ENCODE measurements at places on chromosomes 4 and X.
A peak's percentile ranks its signal among the peaks of the same experiment; 100 is the strongest.

DNA sequence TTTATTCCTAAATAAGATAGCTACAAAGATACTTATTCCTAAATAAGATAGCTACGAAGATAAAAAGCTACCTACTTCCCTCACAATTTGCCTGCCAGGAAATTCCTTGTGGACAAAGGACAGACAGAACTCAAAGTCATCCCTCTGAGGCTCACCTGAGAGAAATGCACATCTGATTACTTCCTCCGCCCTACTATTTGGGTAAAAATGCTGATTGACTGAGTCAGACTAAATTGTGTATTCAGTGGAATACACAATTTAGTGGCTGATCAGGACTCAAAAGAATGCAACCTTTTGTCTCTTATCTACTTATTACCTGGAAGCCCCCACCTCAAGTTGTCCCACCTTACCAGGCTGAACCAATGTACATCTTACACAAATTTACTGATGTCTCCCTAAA is 10.3 kb upstream of the MAGEB16 start:
- no peak for DNase-seq

DNA sequence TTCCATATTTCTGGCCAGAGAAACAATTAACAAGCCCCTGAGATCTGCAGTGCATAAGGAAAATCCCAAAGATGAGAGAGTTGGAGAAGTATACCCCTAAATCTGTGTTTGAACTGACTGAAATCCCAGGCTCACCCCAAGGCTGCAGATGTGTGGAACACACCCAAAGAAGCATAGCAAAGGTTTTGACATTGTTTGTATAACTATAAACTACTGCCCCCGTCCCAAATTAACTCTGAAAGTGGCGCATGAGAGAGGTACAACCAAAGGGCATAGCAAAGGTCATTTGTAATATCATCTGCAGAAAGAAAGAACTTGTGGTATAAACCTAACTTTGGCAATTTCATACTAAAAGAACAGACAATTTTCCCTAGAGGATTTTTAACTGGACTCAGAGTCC is 157.9 kb downstream of the DCAF12L1 start:
- DNase-seq: no peak

DNA sequence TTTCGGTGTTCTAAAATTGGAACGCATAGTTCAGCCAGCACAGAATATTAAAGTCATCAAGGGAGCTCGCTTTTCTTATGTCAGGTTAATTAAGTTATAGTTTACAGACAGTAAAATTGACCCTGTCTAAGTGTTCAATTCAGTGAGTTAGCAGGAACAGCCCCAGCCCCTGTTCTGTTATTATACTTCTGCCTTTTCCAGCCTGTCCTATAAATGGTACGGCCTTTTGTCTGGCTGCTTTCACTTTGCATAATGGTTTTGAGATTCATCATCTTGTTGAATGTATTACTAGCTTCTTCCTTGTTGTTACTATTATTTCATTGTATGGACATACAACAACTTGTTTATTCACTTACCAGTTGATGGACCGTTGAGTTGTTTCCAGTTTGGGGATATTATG is 9.5 kb downstream of the CXCL13 start:
- no peak for DNase-seq

- DNase-seq: no peak
These were observed 68.8 kb upstream of the ZC4H2 start for GRCh38 chrX:65045001-65045400.

GRCh38 chr4:6372649-6373525 is 99.5 kb downstream of the PPP2R2C start:
- no peak for DNase-seq

DNA sequence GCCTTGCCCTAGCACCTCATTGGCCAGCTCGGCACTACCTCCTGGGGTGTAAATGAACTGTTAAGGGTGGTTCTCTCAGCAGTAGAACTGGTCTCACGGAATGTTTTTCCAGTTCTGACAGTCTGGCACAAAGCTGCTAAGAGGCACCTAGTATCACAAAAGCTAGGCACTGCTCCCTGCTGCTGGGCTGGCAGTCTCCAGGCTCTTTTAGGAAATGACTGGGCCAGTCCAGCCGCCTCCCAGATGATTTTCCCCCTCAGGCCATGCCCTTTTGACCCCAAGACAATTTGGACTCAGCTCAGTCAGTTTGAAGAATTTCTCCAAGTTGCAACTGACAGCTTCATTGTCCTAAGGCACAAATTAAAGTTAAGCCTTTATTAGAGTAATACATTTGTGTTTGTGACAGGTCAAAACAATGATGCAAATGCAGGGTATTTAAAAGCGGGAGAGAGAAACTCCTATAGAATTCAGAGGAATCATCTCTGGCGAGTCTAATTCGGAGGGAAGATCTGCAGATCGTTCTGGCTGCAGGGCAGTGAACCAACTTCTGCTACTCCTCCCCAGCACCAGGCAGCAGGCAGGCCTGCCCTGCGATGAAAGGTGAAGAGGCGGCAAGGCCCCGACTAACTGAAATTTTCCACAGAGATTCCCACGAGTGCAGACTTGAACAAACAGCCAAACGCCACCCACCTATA is 7.9 kb downstream of the FRMD7 start:
- DNase-seq: no peak

- DNase-seq: no peak
These were observed 50.7 kb downstream of the SNX12 start for GRCh38 chrX:71017396-71017939.

DNA sequence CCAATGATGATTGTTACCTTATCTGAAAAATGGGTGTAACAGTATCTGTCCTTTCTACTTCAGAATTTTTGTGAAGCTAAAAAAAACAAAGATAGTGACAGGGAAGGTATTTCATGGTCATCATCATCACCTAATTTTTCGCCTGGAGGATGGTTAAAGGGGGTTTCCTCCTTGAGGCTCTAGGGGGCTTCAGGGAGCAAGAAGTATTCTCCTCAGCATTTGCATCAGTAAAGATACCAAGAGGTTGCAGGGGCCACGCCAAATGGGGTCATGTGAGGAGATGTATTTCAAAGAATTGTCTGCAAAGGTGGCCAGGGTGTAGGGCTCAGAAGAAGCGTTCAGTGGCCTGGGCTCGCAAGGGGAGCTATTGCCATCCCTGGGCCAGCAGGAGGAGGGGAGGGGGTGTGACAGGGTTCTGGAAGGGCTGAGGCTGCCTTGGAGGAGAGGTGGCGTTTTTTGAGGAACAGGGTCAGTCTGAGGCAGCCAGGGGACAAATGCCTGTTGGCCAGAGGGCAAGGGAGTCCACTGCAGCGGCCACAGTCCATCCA is 7.3 kb upstream of the NSG1 start:
- no peak for DNase-seq

- DNase-seq: no peak
These were observed 378.9 kb downstream of the SMARCA1 start for GRCh38 chrX:129144172-129145038.

DNA sequence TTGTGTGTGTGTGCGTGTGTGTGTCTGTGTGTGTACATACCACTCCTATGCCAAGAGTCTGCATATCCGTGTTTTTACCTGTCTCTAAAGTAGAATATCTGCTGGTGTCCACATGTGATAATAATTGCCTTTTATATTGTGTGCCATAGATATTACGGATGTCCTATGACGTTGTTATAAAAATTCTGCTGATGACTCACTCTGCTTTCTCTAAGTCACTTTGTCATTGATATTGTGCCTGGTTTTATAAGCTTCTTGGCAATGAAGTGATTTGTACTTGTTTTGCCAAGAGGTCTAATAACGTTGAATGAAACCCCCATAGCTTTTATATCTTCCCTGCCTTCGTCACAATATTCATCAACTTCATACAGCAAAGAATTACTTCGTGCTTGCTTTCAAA is 102.6 kb upstream of the C1GALT1C1 start:
- no peak for DNase-seq

GRCh38 chr4:170089274-170089667 is 485 bp downstream of the AADAT start:
- DNase-seq: peak; percentile 15

GRCh38 chr4:122612540-122612939 is 8.3 kb downstream of the IL21 start:
- no peak for DNase-seq

DNA sequence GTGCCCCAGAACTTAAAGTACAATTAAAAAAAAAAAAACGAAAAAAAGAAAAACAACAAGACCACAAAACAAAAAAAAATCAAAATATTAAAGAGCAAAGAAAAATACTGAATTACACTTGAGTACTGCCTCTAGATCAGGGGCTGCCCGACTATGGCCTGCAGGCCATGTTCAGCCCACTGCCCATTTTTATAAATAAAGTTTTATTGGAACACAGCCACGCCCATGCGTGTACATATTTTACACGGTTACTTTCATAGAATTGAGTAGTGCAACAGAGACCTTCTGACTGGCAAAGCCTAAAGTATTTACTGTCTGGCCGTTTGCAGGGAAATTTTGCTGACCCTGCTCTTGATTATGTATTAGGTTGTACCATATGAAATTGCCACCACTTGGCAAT is 130.5 kb downstream of the ATXN3L start:
- DNase-seq: no peak

GRCh38 chr4:90474484-90474883 is 347.3 kb downstream of the CCSER1 start:
- DNase-seq: no peak

DNA sequence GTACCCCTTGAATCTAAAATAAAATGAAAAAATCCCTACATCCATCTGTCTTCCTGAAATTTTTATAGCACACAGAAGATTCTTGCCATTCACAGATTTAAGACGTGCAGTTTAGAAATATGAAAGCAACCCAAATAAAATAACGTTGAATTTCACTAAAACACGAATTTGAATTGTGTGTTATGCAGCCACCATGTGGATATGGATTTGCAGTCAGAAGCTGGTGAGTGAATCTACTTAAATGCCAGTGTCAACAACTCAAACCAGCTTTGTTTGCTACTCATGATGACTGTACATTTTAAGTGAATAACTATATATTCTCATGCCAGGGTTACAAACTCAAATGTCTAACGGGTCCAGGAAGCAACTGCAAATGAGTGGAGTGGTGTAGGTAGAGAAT is 173.0 kb upstream of the HAND2 start:
- no peak for DNase-seq

DNA sequence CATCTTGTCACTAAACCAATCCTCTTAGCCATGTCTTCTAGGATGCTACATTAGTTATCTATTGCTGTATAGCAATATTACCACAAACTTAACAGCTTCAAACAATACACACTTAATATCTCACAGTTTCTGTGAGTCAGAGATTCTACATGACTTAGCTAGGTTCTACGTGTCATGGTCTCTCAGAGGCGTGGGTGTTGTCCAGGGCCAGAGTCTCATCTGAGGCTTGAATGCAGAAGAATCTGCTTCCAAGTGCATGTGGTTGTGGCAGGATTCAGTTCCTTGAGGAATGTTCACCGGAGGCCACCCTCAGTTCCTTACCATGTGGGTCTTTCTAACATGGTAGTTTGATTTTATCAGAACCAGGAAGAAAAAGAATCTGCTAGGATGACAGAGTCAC is 26.4 kb downstream of the PPP1R2C start:
- no peak for DNase-seq

DNA sequence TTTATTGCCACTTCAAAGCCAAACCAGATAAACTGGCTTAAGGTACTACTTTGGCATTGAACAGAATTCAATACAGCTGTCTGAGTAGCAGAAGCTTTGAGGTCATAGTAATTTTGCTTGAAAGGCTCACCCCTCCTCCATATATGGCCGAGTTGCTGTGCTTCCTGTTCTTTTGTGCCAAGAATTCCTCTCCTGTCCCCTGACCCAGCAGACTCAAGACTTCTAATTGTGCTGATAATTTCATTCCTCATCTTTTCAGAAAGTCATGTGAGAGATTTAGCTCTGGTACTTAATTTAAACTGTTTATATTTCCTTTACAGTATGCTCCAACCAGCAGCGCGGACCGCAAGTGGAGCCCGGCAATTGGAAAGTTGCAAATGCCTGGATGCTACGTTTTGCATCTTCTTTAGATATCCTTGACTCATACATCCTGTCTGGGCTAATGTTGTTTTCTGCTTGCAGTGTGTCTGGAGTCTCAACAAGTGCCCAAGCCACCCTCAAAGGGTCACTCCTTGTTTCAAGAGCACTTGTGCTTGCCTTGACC is 373.4 kb downstream of the PDGFC start:
- DNase-seq: peak; percentile 67

DNA sequence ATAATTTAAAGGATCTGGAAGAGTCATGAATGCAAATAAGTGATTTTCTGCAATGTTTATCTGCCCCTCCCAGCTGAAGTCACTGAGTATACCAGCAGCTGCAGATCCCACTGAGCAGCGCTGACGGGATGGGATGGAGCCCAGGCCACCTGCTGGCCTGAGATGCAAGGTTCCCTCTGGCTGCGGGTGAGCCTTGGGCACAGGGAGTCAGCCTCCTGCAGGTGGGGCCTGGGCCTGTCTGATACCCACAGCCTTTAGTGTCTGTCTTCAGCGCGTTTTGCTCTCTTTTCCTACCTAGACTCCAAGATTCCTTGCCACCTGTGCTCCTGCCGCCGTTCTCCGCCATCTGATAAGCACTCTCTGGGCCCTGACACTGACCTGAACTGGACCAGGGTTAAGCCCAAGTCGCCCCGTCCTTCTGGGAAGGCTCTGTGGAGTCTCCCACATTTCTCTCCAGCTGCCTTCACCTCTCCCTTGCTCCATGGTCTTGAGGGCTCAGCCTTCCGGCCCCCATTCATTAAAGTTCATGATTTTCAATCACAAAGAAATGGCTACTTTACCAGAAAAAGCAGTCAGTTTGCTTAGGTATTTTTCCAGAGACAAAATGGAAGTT is 223.1 kb upstream of the FAT1 start:
- no peak for DNase-seq

DNA sequence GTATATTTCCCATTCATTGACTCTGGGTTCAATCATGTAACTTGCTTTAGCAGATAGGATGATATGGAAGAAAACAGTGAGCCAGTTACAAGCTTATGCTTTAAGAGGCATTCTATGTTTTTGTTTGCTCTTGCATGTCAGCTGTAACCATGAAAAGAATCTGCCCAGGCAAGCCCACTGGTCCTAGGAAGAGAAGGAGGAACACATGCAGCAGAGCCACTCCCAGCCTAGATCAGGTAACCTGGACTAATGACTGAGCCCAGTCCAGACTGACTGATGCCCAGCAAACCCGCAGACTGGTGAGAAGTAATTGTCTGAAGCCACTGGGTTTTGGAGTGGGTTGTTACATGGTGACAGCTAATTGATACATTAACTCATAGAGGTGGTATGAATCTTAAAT is 167.9 kb downstream of the COL4A6 start:
- DNase-seq: no peak

- DNase-seq: peak; percentile 8
These were observed 29.4 kb upstream of the KLHL2 start for GRCh38 chr4:165177725-165178666.

DNA sequence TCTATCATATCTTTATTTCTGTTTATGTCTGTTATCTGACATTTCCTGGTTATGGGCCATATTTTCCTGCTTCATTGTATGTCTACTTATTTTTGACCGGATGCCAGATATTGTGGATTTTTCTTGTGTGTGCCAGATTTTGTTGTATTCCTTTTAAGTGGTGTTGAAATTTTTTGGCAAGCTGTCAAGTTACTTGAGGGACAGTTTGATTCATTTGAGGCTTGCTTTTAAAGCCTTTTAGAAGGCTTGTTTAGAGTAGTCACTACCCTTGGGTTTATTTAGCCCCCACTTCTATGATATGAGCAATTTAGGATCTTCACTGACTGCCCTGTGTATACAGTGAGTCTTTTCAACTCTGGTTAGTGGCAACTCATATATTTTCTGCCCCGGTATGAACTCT is 29.2 kb upstream of the NPY2R start:
- DNase-seq: no peak

GRCh38 chr4:8908206-8908893 is 36.7 kb upstream of the HMX1 start:
- DNase-seq: no peak

GRCh38 chr4:183157215-183157614 is 58.2 kb downstream of the WWC2 start:
- DNase-seq: no peak

- DNase-seq: no peak
These were observed 5.2 kb downstream of the POU4F2 start for GRCh38 chr4:146643812-146644401.

Measured in thyroid gland (tissue), 4 donors.